ENCODE measurements at places on chromosomes 1 and 21. TPM values are rescaled to one million over a fixed set of nuclear protein-coding genes. Genes with fewer than 3 reads are reported as not detected.

DNA sequence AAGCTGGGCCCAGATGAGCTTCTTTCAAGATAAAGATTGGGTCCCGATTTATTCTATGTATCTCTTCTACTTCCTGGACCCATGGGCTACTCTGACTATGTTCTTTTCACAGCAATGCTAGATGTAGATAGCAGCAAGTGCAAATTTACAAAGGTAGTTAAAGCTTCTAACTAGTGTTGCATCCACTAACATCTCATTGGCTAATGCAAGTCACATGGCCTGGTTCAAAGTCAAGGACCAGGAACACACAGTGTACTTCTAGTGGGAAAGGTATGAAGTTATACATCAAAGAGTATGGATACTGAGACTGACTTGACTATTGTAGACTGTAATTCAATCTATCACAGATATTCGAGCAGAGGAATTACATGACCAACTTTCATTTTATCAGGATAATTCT is 588.8 kb downstream of the PLA2G4A start:
- DNase-seq: no peak

DNA sequence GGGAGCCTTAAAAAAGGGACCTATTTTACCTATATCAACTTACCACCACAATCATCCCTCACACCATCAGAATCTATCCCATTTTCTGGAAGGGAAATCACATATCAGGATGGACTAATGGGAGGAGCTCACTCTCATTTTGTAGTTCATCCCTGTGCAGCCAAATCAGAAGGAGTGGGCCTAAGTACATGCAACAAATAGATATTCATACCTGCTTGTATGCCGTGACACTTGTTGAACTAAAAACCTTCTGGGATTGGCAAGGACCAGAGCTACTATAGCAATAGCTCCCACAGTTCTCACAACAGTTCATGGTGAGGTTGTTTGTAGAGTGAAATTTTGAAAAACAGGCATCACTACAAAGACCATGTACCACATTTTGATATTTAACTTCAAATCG is 17.3 kb downstream of the ZMYM6 start:
- DNase-seq: no peak

GRCh38 chr1:98906361-98906760 is 98.3 kb downstream of the PLPPR5 start:
- DNase-seq: no peak

DNA sequence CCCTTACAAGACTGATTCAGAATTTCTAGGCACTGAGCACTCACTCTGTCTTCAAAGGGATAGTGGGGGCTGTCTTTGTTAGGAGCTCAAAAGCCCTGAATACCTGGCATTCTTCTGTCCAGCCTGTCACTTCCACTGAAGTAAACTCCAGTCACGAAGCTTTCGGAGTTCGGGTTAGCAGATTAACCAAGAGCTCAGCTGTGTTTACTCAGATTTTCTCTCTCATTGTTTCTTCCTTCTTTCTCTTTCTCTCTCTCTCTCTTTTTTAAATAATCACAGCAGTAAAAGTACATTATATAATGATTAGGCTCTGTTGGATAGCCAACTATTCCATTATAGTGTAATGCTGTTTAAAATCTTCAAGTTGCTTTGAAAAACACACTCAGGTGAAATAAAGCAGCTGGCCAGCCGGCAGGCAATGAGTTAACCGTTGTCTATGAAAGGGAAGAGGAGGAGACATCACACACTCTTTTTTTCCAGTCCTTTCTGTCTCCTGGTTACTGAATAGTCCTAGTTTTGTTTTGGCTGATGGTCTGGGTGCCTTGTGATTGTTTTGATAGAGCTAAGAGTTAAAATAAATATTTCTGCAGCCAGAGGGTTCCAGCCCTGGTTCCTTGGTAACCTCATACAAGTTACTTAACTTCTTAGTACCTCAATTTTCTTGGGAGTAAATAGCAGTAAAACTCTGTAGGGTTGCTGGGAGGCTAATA is 89.8 kb downstream of the ADSS2 start:
- no peak for DNase-seq

- DNase-seq: no peak
Observed at GRCh38 chr1:25135909-25136308, 96.4 kb downstream of the SYF2 start.

- DNase-seq: no peak
Observed at GRCh38 chr1:29309075-29309474, 72.8 kb downstream of the PTPRU start.

DNA sequence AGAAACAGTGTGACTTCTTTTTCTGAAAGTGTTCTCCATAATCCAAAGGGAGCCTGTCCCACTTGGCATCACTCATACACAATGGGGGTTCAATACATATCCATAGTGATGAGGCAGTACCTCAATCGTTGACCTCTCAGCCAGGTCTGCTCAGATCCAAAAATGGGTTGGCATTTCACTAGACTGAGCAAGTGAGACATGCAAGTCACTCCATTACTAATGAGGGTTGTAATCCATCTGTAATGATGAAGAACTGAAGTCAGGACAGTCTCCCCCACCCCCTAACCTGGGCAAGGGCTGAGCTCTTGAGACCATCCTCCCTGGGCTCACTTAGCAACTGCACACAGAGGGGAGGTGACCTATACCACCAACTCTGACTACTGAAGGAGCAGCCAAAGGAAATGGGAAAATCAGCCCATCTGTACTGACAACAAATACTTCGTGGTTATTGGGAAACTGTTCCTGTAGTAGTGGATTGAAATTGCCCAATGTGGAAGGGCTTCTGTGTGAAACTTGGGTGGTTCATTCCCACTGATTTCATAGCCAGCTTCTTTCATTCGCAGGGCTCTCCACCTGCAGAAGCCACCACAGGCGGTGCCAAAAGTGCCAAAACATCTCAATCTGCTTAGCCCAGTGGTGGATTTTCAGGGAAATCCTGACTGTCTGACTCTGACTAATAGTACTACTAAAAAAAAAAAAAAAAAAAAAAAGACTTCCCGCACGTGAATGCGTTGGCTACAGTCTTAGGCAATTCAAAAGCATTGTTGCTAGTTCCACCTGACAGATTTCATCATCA is 5.0 kb downstream of the NGF start:
- DNase-seq: peak; percentile 83

DNA sequence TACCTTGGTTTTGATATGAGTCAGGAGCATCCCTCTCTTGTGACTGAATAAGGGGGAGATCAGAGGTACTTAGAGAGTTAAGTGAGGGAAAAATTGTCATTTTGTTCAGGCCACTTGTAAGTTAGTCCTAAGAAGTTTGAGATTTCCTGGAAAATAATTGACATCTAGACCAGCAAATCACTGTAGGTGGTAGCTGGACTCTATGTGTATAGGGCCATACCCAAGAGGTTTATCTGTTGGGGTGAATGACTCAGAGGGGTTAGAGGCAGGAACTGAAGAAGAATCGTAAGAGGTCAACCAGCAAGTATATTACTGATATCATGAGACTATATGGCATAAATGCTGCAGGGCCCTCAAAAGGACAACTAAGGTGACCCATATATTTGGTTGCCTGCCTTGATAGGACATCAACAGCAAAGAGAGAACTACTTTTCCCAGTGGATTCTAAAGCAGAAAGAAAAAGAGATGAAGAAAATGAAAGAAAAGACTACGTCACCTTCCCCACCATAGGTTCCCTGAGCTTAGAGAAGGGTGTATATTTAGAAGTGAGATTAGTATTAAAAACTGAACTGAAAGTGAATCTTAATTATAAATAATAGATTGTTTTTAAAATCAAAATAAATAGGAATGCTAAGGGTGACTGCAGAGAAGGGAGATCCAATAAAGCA is 8.0 kb upstream of the RNPC3 start:
- no peak for DNase-seq

- DNase-seq: no peak
Observed at GRCh38 chr1:240306673-240307072, 215.0 kb downstream of the FMN2 start.

GRCh38 chr1:154975409-154976059 is 1.1 kb downstream of the CKS1B start:
- peak; percentile 57 for DNase-seq

GRCh38 chr1:76012341-76013205 is 62.0 kb upstream of the ST6GALNAC3 start:
- no peak for DNase-seq

Gene DENND2C
- polyA plus RNA-seq: 0.06 TPM

Gene LRRIQ3
- 0.08 TPM for polyA plus RNA-seq

Gene KRTAP12-3
- polyA plus RNA-seq: not detected

Gene RGSL1
- polyA plus RNA-seq: not detected

Gene UBE2U
- not detected for polyA plus RNA-seq

Gene SFT2D2
- 34.9 TPM for polyA plus RNA-seq
